ENCODE measurements at places on chromosomes 2 and 18.

DNA sequence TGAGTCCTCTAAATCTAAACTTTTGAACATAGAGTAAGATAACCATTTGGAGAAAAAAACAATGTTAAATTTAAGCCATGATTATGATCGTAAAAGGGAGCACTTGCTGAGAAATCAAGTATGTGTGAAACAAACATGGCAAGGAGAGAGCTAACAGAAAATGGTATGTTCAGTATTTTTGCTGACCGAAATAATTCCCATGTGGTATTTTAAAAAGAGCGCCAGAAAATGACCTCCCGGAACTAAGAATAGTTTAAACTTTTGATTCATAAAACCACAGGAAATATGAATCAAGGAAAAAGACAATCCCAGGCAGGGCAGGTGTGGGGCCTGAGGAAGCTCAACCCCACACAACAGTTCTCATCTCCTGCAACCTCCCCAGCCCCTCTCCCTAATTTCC, 74.2 kb downstream of the DOCK10 start:
- DNase-seq = no peak

DNA sequence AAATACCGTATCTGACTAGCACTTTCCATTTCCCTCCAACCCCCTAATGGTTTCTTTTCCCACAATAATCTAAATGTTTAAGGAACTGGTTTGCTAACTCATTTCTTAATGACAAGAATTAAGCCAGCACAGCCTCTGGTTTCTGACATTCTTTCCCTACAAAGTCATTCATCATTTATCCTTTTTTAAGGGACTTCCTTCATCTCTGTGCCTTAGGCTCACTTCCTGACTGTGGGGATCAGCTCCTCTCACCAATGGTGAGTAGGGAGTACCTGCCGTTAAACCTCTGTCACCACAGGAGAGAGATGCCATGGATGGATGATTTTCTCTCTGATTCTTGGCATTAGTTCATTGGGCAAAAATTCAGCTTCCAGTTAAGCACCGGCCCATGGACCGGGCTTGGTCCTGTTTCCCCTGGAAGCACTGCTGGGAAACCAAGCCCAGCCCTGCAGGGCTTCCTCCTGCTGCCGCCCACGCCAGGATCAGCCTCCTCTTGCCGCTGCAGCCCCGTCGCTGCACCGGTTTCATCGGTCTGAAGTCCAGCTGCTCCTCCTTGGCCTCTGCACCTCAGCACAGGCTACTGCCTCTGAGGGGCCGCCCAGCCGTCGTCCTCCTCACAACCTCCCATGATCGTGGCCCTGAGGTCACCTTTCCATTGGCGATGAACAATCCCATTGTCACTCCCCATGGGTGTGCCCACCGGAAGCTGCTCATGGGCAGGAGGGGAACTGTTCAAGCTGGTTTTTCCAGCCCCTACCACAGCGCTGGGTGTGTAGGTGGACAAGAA, 64.0 kb upstream of the ZNF516 start:
- DNase-seq = no peak

GRCh38 chr18:933082-933481, 28.4 kb downstream of the ADCYAP1 start:
- no peak for DNase-seq

DNA sequence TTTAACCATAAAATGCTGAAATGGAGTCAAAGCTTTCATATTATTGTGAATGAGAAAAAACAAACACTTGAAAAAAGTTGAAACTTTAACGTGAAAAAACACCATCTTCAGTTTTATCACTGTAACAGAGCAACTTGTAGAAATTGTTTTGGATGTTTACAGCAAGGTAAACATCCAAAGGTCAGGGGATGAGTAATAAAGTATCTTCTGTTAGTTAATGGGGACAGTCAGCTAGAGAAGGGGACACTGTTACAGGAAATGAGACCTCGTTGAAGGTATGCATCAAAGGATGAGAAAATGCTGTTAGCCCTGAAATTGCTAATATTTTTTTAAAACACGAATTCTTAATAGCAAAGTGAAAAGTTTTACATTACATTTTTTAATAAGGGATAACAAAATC, 2.9 kb downstream of the RHBDD1 start:
- DNase-seq = no peak

DNA sequence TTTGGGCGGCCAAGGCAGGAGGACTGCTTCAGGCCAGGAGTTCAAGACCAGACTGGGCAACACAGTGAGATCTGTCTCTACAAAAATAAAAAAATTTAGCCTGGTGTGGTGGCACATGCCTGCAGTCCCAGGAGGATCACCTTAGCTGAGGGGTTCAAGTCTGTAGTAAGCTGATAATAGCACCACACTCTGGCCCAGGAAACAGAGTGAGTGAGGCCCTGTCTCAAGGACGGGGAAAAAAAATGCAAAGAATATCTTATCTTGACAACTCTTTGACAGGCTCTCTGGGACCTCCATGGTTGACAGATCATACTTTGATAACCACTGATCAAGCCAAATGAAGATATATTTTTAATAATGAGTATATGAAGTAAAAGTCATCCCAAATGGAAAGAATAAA, 22.7 kb downstream of the USP34 start:
- no peak for DNase-seq

DNA sequence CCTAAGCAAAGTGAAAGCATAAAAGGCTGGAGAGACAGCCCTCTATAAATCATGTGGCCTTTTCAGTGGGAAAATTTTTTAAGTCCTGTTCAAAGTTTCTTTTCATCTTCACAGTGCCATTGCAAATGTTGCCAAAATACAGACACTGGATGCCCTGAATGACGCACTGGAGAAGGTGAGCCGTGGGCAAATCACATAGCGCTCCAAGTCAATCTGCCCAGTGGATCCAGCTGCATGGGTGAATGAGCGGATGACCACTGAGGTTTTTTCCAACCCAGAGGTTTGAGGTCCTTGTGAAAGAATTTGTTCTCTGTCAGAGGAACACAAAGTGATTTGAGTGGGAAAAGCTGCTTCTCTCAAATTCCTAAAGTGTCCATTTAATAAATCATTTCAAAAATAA, 11.8 kb downstream of the DAPL1 start:
- no peak for DNase-seq

DNA sequence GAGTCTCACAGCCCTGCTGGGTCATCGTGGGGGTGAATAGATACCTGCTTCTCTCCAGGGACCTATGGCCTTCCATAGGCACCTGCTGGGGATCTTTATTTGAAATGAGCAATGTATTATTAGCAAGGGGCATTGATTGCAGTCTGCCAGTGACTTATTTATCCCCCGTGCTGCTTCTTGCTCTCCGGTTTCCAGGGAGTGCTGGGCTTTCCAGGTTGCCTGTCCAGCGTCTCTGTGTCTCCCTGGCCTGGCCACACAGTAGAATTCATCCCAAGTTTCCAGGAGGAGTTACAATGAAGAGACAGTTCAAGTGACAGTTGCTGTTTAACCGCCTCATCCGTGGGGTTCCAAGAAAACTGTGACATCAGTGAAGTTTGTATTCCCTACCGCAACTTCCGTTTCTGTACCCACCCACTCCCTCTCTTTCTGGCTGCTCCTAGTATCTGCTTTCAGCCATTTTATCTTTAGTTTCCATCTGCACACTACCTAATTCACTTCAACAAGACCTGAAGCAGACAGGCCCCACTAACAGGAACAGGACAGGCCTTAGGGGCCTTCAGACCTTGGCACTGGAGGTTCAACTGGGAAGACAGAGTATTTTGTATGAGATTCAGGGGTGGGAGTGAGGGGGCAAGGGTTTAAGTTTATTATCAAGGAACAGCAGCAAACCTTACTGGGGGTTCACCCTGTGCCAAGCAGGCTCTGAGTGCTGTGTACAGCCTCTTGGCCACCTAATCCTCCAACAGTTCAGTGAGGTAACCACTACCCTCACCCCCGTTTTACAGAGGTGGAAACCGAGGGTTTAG, 134.8 kb downstream of the PRKCE start:
- no peak for DNase-seq

DNA sequence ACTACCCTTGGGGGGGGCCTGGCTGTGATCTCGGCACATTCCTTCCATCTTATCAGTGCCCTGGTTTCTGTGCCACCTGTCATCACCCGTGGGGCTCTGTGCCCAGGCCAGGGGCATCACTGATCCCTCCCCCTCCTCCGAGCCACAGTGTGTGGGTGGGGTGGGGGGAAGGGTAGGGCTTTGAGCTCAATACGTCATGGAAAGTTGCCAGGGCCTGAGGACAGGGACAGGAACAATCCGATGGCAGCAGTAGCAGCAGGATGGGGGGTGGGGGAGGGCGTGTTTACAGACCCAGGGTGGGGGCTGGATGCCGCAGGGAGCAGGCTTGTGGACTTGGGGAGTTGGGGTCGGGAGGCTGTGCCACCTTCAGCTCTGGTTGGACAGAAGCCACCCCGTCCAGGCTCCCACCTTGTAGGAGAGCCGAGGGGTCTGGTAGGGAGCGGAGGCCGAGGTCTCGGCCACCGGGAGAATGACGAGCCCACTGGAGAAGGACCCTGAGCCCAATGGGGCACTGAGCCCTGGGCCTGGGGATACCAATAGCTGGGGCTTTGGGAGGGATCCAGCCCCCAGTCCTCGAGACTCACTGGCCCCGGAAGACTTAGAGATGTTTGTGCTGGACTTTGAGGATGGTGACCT, 3.5 kb downstream of the SLC4A3 start:
- no peak for DNase-seq

DNA sequence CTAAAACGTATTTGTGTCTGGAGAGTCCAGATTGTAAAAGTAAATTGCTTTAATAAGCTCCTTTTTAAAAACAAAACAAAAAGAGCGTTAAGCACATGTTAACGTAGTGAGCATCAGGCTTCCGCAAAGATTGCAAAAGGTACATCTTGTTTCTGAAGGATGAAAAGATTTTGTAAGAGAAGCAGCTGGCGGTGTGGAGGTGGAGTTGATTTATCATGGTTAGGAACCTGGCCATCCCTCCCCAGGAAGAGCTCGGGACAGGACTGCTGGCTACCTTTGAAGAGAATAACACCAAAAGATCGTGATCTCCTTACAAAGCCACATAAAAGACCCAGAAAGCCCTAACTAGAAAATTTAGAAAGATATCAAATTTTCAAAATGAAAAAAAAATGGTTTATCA, 132.2 kb downstream of the DNER start:
- no peak for DNase-seq

DNA sequence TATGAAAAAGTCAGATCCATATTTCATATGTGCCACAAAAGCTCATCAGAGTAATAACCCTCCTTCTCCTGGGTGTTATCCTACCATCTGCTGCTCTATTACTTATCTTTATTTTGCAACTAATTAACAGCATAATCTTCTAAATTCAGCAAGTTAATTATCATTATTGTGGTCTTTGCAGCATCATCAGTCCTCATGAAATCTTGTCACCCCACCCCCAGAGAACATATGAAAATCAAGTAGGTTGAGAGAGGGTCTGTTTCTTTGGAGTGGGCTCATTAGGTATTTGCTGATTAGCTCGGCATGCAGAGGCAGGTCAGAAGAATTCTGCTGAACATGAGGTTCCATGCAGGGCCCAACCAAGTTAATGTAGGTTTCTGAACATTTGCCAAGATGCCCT, 64.8 kb downstream of the ATF2 start:
- DNase-seq = no peak

GRCh38 chr2:62292190-62292589, 96.3 kb downstream of the B3GNT2 start:
- DNase-seq = no peak

- no peak for DNase-seq
These were observed 35.1 kb downstream of the EHD3 start for GRCh38 chr2:31269087-31269486.

DNA sequence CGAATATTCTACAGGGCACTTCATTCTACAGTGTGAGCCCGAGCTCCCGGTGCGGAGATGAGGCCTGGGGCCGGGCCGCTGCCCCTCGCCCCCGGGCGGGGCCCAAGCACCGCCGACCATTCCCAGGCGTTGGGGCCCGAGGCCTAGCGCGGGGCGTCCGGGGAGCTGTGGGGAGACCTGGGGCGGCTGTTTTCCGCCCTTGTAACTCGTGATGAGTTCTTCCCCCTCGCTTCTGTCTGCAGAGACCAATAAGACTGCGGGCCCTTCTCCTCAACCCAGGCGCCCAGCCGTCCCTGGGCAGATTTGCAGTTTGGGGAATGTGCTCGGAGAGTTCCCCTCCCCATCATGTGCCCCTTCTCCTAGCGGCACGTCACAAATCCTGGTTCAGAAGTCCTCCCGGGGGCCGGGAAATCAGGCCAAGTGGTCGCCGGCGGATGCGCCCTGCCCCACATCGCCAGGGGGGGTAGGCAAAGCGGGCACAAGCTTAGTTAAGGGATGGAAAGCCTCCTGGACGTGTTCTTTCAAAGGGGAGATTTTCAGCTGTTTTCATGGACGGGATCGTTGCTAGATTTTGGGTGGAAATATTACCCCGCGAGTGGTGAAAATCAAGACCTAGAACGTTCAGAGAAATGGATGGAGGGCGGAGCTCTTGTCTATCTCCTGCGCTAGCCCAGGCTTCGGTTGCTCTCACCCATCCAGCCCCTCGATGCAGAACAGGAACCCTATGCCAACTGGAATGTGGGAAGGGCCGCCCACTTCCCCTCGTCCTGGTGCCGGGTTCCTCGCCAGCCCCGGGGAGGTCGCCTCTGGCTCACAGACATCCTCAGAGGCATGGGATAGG, 18.8 kb upstream of the HAAO start:
- DNase-seq = no peak

GRCh38 chr2:154640000-154640399, 58.5 kb upstream of the KCNJ3 start:
- no peak for DNase-seq

GRCh38 chr2:37456479-37456878, 112.0 kb downstream of the QPCT start:
- DNase-seq = no peak

DNA sequence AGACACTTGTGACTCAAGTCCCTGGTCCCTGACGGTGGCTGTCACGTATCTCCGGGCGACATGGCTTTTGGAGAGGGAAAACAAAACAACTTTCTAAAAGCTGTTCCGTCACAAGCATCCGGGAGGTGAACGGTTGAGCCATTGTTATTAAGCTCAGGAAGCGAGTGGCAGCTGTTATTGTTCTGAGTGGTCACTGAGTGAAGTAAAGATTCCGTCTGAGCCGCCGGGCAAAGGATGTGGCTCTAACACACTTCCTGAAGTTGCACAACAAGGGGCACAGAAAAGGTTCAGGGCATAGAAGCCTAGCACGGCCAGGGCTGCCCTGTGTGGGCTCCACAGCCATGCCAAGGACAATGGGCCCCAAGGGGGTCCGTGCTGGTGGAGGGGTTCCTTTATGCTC, 24.3 kb downstream of the INPP5D start:
- DNase-seq = no peak

DNA sequence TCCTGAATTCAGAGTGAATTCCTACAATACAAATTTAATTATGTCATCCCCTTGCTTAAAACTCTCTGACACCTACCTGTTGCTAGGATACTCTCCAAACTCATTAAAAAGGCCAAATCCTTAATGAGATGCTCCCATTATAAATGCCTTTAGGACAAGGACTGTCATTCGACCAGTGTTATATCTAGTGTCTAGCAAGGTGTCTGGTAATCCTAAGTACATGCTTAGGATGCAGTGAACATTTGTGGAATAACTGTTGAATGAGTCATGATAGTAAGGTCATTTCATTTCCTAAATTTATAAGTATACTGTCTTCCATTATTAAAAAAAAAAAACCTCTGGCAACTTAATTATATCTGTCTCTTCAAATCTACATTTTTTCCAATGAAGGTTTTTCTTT, 588.9 kb upstream of the NRXN1 start:
- no peak for DNase-seq

- DNase-seq = no peak
These were observed 57.2 kb upstream of the RNU4ATAC start for GRCh38 chr2:121473512-121473911.
